ENCODE measurements at places on chromosomes 3 and 15.

GRCh38 chr15:90885432-90886290 lies 1.4 kb downstream of the FES start:
- no peak for DNase-seq

- DNase-seq, result no peak
These were observed 30.1 kb upstream of the NRROS start for GRCh38 chr3:196609343-196609775.

GRCh38 chr15:31151301-31152233 lies 50.0 kb upstream of the TRPM1 start:
- DNase-seq, result no peak

DNA sequence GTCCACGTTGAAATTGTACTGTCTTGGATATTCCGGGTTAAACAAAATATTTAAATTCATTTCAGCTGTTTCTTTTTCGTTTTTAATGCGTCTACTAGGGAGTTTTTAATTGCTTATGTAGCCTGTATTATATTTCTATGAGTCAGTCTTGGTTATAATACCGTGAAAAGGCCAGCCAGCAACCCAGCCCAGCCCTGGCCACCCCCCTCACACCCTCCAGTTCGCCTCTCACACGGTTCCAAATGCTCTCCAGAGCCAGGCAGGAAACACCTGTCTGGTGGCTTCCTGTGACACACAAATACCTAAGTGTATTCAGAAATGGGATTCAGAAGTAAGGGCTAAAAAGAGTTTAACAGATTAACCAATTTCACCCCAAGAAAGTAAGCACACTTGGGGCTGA lies 4.4 kb downstream of the SH3BP5 start:
- no peak for DNase-seq

- no peak for DNase-seq
These were observed 19.9 kb upstream of the BFSP2 start for GRCh38 chr3:133379926-133380325.

DNA sequence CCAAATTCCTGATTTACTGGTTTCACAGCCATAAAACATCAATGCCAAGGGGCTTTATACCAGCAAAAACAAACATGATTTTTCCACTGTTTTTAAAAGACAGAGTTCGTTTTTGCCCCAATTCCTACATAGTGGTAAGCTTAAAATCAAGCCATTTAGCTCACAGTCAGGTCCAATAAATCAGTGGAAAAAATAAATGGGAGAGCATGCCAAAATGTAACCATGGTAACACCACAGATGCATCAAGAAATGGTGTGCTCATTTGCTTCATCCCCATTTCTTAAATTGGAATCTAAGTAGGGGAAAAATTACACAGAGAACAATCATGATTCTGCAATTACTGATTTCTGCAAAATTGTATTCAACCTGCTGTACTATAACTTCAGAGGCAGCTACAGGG lies 418.8 kb downstream of the MAGI1 start:
- no peak for DNase-seq

DNA sequence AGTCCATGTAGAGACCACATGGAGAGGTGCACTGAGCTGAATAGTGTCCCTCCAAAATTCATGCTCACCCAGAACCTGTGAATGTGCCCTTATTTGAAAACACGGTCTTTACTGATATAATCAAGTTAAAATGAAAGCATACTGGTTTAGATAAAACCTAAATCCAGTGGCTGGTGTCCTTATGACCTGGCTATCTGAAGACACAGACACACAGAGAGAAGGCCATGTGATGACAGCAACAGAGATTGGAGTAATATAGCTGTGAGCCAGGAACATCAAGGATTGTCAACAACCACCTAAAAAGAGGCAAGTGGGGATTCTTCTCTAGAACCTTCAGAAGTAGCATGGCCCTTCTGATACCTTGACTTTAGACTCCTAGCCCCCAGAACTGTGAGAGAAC lies 54.7 kb upstream of the CD47 start:
- DNase-seq, result no peak

DNA sequence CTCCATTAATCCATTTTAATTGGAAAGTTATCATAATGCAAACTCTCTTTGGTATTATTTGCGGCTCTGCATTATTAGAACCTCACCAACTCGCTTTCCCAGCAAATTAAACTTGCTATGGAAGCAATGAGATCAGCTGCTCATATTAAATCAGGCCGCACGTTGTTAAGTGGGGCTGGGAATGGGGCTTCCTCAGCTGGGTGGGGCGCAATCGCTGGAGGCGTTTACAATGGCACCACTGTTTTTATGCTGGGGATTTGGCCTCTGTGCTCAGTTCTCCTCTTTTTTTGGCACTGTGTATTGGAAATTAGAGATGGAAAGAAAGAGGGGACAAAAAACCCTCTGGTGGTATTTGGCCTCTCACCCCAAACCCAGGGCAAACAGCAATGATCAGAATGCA lies 72.2 kb downstream of the RPLP1 start:
- DNase-seq, result no peak

GRCh38 chr3:195071011-195071728 lies 199.8 kb downstream of the XXYLT1 start:
- DNase-seq, result no peak

- no peak for DNase-seq
These were observed 14.1 kb downstream of the FXR1 start for GRCh38 chr3:180926526-180926925.

DNA sequence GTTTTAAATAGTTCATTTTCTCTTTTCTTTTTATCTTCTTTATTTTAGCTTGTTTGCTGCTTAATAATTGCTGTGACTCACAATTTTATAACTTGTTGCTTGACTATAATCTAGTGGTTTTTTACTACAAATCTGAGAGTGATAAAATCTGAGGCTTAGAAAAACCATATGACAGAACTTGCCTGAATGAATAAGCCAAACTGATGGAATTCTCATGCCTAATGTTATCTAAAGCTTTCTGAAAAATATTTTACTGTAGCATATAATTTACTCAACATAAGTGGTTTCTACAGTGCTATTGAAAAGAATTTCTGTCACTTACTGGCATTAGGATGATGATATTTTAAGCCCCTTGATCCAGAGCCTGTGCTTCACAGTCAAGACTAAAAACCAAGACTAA lies 175.1 kb downstream of the VGLL3 start:
- peak; percentile 27 for DNase-seq

DNA sequence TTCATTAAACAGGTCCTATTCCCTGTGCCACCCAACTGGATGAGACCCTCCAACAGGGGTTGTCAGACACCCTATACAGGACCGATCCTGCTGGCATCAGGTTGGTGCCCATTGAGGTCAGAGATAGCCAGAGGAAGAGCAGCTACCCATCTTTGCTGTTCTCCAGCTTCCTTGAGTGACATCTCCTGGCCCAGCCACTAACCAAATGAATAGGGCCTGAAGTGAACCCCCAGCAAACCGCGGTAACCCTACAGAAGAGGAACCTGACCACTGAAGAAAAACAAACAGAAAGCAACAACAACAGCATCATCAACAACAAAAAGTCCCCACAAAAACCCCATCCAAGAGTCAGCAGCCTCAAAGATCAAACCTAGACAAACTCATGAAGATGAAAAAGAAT lies 133.6 kb upstream of the ARPP21 start:
- DNase-seq, result no peak

DNA sequence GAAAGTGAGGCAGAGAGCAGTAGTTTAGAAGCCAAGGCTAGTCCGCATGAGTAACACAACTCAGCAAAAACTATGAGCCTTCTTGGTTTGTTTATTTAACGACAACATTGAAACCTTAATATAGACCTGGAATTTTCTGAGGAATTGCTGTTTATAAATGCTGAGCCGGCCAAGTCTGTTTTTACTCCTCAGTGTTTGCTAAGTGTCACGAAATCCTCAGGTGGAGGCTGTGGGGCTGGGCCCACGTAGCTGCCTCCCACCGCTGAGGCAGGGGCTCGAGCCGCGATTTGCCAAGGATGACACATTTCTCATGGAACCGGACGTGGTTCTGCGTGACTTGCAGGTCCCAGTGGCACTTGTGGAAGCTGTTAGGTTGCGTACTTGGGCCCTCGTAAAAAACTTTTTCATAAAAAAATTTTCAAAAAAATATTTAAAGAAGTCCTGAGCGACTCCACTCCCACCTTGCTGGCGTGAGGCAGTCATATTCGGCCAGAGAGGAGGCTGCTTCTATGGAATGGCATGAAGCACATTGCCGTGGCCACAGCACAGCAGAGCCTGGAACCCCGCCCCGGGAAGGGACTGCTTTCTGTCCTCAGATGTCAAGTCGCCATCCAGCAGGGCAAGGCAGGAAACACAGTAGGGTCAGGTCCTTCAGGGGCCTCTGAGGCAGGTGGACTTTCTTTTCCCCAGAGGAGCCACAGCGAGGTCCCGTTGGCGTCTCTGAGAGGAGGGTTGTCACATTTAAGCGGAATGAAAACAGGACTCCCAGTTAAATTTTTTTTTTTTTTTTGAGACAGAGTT lies 64.8 kb upstream of the PCSK6 start:
- no peak for DNase-seq

GRCh38 chr15:66942649-66943390 lies 122.6 kb upstream of the SMAD3 start:
- DNase-seq, result no peak

- DNase-seq, result no peak
These were observed 6.2 kb downstream of the MAP1A start for GRCh38 chr15:43523646-43524045.

DNA sequence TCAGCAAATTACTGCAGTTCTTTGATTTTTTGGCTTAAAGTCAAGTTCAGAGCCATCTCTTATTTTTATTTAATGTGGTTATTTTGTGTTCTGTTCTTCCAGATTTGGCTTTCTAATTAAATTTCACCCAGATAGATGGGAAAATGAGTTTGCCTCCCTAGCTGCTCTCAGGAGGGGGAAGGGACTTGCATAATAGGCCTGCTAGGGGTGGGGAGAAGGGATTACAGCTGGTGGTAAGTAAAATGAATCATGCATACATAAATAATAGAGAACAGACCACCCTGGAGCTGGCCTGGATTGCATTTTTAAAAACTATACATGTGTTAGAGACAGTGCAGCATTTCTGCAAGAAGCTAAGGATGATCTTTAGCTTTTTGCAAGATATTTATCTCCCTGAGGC lies 3.9 kb upstream of the PXYLP1 start:
- no peak for DNase-seq

DNA sequence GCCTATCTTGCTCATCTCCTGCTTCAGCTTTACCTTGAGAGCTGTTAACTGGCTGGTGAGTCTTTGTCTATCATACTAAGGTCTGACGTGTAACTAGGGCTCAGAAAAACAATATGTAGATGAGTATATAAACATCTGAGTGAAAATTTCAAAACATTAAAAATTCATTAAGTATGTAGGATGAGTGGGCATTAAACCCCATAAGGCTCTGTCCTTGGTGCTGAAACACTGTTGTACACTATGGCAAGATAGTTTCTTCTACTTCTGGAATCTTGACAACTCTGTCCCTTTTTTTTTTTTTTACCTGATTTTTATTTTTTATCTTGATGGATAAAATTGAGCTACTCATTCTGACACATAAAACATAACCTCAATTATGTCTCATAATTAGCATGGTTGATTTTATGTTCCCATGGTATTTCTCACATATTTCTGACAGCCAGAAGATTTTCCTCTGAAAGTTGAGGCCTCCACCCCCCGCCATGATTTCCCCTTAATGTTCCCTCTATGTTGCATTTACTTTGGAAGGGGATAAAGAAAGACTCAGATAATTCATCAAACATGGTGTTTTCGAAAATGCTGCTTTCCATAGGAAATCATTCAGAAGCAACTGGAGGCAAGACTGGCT lies 54.3 kb downstream of the DGKG start:
- DNase-seq, result no peak

DNA sequence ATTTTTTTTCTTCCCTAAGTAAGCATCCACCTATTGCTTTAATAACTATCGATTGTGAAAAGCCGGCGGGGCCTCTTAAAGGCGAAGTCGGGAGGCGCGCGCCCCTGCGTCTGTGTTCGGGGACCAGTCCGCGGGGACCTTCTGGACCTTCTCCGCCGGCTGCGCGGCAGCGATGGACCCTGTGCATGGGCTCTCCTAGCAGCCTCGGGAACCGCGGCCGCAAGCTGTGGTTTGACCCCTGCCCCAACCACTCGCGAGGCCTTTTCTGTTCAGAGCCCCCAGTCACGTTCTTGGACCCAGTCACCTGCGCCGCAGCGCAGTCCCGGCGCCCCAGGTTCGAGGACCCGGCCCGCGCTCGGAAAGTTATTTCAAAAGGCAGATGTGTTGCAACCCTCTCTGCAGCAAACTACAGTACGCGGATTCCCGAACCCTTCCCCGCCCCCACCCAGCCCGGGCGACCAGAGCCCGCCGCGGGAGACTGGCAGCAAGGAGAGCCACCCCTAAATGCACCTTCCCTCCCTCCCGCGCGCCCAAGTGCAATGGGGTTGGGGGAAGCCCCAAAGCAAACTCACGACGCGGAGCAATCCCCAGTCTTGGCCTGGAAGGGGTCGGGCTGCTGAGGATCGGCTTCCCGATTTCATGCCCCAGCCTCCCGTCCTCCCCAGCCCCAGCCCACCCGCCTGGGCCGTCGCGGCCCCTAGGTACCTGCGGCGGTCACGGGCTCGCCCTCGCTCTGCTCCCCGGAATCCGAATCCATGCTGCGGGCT lies 684 bp downstream of the TNFAIP8L3 start:
- DNase-seq, result no peak

DNA sequence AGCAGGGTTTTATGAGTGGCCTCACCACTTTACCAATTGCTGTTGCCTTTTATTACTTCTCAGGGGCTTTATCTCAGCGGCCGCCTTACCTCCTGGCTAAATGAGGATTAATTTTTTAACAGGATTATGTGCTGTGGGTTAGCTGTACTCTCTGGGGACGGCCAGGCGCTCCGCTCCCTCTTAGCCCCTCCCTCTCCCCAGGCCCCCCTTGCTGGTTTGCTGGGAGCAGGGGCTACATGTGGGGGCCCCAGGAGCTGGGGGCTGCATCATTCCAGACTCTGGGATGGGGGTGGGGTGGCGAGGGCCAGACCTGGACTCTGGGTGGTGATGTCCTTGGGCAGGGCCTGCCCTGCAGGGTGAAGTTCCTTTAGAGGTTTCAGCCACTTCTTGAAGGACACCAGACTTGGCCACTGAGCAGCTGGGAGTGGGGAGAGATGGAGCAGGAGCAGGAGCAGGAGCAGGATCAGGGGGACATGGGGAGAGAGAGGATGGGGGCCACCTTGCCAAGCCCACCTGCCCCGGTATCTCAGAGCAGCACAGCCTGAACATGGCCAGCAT lies 196.1 kb downstream of the GOLGA6L6 start:
- DNase-seq, result no peak

DNA sequence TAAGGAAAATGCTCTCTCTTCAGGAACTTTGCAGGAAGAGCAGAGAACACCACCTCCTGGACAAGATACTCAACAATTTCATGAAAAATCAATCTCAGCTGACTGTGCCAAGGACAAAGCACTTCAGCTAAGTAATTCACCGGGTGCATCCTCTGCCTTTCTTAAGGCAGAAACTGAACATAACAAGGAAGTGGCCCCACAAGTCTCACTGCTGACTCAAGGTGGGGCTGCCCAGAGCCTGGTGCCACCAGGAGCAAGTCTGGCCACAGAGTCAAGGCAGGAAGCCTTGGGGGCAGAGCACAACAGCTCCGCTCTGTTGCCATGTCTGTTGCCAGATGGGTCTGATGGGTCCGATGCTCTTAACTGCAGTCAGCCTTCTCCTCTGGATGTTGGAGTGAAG lies 200.5 kb downstream of the AKAP13 start:
- DNase-seq, result no peak

- no peak for DNase-seq
These were observed 149.5 kb downstream of the SMAD6 start for GRCh38 chr15:66851311-66852063.

GRCh38 chr3:113304856-113305540 lies 93.6 kb downstream of the BOC start:
- DNase-seq, result peak; percentile 11

GRCh38 chr15:46344915-46345314 lies 710.1 kb downstream of the SQOR start:
- no peak for DNase-seq

GRCh38 chr3:185225523-185225922 lies 28.3 kb downstream of the EHHADH start:
- peak; percentile 47 for DNase-seq

All from GM04503 (cell line).